ENCODE measurements at places on chromosomes 4 and X. TPM values are rescaled to one million over a fixed set of nuclear protein-coding genes. Genes with fewer than 3 reads are reported as not detected.

- ATAC-seq, result no peak
Measured at GRCh38 chr4:141004823-141005222, 128.4 kb downstream of the RNF150 start.

- ATAC-seq, result no peak
Measured at GRCh38 chrX:29434939-29435338, 780.4 kb upstream of the MAGEB2 start.

DNA sequence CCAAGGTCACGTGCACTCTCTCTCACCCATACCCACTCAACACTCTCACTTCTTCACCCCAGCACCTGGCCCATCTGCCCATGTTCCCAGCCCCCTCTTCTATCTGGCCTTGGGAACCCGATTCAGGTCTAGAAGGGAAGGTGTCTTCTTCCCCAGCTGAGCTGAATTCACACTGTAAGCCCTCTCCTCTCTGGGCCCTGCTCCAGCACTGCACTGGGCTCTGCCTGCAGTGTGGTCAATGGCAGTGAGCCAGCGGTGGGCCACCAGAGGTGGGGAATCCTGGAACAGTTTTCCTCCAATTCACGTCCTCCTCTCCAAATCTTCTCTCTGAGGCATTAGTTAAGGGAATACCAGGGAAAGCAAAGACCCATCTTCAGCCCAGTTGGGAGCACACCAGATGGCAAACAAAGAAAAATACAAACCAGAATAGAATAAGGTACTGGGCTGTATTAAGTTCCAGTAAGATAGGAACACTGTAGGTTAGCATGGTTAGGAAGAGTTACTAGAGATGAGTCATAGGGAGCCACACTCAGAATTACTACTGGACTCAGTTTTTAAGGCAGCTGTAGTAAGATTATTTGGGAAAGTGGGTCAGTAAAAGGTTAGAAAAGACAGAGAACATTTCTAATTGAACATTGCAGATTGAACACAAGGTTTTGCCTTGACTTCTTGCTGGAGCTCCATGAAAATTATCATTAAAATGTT lies 5.0 kb downstream of the AWAT2 start:
- no peak for ATAC-seq

DRP2 gene
- total RNA-seq, result 0.04 TPM

- ATAC-seq, result peak; percentile 36
Measured at GRCh38 chrX:1493877-1494510, 41.3 kb upstream of the ASMTL start.

DNA sequence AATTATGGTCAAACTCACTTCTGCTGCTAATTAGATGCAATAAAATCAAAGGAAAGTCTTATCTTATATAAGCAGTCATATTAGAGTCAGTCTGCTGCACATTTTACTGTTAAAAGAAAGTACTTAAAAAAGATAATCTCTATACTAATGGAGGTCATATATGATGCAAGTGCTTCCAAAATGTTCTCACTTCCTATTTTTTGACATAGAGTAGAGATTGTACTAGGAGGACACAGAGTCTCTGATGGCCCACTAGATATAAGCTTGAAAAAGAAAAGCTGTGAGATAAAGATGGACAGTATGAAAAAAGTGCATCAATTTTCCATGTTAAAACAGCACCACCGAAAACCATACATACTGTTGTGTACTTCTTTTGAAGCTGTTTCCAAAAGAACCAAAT lies 196.9 kb downstream of the KLHL13 start:
- ATAC-seq, result no peak

GRCh38 chr4:63906660-63907183 lies 502.5 kb downstream of the TECRL start:
- ATAC-seq, result no peak

DNA sequence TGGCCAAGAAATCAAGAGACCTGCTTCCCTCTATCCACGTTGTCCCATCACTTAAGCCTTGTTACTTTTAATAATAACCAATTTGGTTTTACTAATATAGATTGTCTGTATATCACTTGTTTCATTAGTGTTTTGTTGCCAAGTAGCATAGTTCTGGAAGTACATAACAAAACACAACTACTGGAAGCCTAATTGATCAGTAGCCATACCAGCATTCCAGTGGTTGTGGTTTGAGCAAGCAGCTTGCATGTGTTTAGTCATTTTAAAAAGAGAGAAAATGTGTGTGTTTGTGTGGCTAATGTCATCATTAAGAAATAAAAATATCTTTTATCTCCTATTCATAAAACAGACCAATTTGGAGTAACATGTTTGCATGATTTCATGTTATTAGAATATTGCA lies 70.8 kb downstream of the PTPN13 start:
- ATAC-seq, result no peak

SLC10A6 gene
- total RNA-seq, result 21.2 TPM

HAUS3 gene
- 5.7 TPM for total RNA-seq

DNA sequence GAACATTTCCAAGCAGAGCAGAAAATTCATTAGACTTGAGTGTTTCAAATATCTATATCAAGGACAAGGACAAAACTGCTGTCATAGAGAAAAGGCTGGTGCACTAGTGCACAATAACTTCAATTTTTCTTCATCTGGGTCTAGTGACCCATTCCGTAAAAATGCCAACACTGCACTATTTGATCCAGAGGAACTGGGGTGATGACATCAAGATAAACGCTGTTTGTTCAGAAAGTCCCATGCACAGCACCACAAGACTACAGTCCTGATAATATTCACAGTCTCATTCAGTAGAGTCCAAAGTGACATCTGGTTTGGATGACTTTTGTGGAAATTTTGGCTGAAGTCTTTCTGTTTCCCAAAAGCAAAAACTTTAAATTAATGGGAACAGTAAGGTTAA lies 303.5 kb upstream of the GALNT7 start:
- ATAC-seq, result no peak

DNA sequence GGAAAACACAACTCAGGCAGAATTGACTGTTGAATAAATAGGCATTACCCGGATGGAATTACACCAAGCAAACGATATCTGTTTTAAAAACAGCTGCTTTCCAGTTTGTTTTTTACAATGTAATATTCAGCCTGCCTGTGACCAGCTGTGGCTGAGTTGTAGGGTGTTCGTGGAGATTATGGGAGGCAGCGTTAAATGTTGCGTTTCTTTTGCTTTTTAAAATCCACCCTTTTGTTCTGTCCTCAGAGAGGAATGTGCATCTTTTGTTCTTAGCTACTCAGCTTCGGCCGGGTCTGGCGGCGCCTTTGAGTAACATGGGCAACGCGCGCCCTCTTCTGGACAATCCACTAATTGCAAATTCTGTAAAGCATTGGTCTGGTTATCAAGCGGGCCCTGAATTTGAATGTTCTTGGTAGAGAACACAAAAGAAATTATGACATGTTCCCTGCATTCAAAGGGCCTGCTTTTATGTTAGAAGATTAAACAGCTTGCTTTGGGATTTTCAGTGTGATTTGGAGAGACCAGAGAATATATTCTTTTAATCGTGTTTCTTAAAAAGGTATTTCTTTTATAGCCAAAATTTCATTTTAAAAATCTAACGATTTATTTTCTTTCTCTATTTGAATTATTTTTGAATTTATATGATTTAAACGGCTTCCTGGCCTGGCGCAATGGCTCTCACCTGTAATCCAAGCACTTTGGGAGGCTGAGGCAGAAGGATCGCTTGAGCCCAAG lies 76.3 kb upstream of the TRIM2 start:
- ATAC-seq, result peak; percentile 83

- no peak for ATAC-seq
Measured at GRCh38 chrX:112760697-112761096, 79.9 kb downstream of the AMOT start.

- ATAC-seq, result no peak
Measured at GRCh38 chr4:142297313-142297712, 548.8 kb downstream of the INPP4B start.

DNA sequence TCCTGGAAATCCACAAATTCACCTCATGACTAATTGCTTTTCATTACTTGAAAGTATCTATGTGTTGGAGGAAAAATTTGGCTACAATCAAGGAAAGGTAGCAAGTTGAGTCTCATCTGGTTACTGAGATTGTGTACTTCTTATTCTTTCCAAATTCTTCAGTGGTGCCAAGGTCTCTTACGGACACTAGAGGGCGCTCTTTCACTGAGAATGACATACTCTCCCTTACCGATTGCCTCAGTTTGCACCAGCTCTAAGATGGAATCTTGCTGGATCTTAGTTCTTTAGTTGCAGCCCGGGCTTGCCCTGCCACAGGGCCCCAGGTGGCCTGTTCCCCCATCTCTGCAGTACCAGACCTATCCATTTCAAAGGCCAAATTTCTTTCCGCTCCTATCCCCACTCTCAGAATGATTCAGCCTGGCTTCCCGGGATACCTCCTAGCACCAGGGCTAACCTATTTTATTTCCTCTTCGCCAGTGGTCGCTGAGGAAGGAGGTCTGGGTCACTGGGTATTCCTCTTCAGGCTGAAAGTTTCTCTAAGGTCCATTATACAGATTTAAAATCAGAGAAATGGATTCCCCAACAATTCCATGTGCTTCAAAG lies 24.6 kb upstream of the GPR50 start:
- peak; percentile 75 for ATAC-seq

NLGN4X gene
- total RNA-seq, result 1.00 TPM

DNA sequence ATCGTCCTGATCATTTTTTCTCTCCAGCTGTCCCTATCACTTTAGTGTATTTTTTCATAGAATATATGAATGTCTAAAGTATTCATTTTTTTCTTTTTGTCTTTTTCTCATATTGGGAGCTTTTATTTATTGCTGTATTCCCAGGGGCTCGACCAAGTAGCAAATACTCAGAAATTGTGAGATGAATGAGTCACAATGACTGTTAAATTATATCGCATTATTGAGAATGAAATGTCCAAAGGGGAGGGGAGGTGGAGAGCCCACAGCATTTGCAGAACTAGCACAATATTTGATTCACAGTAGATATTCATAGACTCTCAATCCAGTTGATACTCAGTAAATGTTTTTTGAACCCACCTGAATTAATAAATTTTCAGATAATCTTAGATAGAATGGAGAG lies 543.6 kb upstream of the FAM241A start:
- no peak for ATAC-seq

PDCL2 gene
- total RNA-seq, result 0.28 TPM

GTPBP6 gene
- 35.3 TPM for total RNA-seq

PI4K2B gene
- total RNA-seq, result 17.3 TPM

ADGRG4 gene
- total RNA-seq, result not detected

DNA sequence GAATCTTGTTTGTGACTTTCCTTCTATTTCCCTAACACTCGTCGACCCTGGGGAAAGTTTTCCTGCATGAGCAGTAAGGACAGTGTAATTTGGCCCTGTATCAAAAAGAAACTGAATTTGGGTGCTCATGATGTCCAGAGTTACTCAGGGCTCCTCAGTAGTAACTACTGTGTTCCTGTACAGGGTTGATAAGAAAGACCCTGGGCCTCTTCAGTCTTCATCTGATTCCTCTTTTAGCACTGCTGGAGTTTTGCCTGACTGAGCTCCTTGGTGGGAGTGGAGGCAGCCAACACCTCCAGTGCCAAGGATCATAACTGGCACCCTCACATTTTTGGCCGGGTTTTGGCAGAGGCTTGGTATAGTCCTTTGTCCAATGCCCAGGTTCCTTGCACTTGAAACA lies 7.1 kb upstream of the AREG start:
- no peak for ATAC-seq

PARM1 gene
- 1.8 TPM for total RNA-seq

DNA sequence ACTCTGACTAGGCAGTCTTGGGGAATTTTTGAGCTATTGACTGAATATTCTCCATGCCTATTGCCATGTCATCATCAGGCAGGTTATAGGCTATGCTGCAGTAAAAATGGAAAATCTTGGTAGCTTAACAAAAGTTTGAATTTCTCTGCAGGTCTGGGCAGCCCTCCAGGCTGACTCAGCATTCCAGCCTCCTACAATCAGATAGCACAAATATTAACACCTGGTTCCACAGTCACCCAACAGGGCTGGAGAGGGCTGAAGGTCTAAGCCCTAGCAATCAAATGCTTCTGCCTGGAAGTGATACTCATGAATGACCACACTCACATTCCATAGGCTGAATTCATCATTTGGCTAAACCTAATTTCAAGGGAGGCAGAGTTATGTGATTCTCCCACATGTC lies 9.6 kb upstream of the PPP3CA start:
- peak; percentile 91 for ATAC-seq

DNA sequence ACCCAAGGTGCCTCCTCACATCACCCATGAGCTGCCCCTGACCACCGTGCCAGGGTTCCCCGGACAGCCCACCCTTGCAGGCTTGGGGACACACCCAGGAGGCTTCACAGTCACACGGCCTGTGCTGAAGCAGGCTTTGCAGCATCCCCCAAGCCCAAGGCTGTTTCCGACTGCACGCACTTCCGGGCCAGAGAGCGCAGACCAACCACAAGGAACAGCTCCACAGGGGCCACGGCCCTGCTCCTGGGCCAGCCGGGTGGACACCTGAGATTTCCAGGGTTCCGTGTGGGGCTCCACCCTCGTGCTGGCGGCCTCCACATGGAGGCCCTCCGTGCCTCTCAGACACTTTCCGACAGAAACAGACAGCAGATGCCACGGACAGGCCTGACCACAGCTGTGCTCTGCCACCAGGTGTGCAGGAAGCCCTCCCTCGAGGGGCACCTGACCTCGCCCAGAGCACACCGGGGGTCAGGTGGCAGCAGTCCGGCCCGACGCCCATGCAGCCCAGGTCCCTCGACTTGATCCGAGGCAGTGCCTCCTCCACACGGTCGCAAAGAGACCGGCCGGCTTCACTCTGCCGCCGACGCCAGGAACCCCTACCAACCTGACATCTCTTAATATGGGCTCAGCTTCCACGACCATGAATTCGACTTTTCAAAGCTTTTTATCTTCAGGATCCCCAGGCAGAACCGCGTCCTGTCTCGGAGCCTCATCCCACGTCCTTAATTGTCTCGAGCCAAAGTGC lies 8.0 kb downstream of the CTBP1 start:
- no peak for ATAC-seq

PF4V1 gene
- total RNA-seq, result not detected

DNA sequence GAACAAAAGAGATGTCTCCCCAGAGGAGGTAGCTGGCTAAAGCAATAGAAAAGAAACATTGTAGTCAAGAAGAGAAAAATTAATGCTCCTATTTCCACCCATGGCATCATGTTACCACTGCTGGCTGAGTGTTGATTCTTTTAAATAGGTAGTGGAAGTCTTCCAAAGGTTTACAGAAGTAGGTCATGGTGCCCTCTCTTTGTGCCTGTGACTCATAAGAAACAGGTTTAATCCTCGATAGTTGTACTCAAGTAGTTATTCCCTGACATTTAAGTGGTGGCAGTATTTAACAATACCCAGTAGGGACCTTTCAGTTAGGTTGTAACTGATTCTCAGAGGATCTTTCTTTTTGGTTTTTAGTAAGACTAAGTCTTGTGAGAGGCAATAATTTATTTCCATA lies 247.8 kb downstream of the TEX13A start:
- no peak for ATAC-seq

- ATAC-seq, result no peak
Measured at GRCh38 chr4:77235289-77235854, 78.4 kb downstream of the CCNG2 start.

DNA sequence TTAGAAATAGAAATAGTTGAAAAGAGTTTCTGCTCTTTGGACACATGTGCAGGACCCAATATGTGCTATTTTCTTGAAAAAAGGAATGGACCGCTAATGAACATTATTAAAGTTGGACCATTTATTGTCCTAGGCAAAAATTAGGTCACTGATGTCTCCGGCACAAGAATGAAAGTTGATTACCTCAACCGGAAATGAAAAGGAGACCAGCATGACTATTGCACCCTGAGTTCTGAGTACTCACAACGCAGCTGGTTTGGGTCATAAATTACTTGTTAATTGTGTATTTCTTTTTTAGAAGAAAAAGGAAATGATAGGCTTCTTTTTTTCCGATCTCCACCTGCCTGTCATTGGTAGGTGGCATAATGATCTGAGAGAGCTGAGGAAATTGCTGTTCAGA lies 232.7 kb downstream of the ARHGAP24 start:
- ATAC-seq, result no peak
